ENCODE measurements at places on chromosomes 16 and 17.
A peak's percentile ranks its signal among the peaks of the same experiment; 100 is the strongest.

DNA sequence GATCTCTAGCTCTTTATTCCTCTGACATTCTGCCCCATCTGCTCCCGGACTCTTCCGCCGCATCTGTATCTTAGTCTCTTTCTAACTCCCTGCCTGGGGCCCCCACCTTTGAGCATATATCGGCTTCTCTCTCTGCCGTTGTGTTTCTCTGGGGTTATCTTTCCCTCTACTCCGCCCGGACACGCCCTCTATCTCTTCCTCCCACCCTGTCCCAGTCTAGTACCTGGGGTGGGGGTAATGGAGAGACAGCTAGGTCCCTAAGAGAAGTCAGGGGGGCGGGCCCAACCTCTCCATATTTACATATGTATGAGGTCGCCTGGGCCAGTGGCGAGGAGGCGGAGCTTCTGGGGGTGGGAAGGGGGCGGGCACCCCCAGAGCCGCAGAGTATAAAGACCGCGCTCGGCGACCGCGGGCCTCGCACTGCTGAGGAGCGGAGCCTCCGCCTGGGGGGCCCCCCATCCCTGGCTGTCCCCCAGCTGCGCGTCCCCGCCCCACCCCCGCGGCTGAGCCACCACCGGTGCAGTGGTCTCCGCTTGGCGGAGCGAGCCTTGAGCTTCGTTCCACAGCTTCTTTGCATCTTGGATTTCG is at the start of gene ATP1B2:
Gene ATP1B2, plus strand, starts transcription at position 418 of the 588 bp plus-strand sequence. CDS start 593 bp downstream, outside the sequence.
- DNase-seq: peak; percentile 84

DNA sequence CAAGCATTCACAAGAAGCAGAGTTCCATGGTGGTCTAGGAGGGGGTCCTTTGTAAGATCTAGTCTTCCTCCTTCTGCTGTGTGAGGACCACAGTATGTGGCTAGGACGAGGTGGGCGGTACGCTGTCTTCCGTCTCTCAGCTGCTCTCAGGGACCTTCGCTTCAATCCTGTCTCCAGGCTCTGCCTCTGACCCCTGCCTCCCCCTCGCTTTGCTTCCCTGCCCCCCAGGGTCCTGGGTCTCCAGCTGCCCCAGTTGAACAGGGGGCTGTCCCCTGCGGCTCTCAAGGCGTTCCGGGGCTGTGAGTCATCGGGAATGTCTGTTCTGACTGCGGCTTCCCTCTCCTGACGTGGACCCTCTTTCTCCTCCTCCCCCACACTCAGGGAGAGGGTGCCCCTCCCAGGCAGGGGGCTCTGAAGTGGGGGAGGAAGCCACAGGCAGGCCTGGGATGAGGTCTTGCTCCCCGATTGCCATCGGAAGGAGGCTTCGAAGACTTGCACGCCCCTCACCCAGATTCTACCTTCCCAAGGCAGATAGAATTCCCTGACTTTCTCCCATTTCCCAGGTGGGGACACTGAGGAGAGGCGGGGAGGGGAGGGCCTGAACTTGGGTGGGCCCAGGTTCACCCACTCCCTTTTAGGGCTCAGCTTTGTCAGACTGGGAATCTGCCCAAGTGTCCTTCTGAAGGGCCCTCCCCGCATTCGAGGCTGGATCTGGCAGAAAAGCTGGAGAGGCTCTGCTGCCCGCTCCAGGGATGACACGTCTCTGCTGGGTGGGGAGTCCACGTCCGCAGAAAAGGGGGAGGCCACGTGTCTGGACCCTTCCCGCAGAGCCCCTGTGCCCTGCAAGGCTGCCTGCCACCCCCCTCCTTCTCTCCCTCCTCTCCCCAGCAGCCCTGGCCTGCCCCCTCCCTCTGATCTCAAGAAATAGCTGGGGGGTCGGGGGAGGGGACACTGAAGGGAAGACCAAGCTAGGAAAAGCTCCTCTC is 9.1 kb upstream of the COL1A1 start:
- DNase-seq: no peak

DNA sequence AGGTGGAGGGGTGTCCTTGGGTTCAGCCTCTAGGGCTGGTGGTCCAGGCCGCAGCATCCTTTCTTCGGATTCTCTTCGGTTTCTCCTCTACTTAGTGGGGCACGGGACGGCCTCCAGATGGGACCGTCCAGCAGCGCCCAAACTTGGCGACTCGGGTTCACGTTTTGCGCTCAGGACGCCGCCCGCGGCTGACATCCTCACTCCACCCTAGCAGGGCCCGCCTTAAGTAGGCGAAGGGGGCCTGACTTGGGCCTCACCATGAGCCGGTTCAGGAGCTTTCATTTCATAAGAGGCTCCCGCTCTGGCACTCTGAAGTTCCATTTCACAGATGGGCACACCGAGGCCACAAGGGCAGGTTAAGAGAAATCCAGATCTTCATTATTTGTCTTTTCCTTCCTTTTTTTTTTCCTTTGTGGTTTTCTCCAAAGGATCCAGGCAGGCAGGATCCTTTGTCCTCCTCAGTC is 141.2 kb downstream of the SEC14L1 start:
- no peak for DNase-seq

DNA sequence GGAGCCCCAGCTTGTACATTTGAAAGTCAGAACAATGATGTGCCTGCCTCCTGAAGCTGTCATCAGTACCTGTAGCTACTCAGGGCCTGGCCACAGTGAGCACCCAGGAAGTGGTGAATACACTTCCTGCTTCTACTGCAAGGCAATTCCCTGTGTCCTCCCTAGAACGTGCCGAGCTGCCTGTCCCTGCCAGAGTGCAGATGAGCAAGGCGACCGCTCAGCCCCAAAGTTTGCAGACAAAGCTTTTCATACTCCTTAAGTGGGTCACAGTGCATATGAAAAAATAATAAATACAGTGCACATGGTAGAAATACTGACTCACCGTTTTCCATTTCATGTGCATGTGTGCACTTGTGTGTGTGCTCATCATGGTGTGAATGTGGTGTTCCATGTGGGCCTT is 77.3 kb downstream of the MPRIP start:
- peak; percentile 77 for DNase-seq

DNA sequence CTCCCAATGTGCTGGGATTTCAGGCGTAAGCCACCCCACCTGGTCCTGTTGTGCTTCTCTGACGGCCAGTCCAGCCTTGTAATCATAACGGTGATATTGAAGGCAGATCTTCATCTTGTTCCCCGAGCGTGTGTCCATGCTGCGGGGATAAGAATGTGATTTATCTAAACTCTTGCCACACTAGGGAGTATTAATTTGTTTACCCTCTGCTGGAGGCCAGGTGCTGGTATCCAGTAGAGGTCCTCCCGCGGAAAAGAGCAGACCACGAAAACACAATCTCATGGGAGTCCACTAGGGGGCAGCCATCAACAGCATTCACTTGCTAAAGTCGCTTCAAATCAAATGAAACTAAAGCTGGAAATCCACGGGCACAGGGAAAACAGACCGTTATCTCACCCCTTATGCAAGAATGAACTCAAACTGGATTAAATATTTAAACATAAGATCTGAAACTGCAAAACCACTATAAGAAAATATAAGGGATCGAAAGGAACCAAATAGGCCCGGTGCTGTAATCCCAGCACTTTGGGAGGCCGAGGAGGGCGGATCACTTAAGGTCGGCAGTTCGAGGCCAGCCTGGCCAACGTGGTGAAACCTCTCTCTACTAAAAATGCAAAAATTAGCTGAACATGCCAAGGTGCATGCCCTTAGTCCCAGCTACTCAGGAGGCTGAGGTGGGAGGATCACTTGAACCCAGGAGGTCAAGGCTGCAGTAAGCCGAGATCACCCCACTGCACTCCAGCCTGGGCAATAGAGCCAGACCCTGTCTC is 22.3 kb upstream of the RBBP6 start:
- DNase-seq: peak; percentile 84

DNA sequence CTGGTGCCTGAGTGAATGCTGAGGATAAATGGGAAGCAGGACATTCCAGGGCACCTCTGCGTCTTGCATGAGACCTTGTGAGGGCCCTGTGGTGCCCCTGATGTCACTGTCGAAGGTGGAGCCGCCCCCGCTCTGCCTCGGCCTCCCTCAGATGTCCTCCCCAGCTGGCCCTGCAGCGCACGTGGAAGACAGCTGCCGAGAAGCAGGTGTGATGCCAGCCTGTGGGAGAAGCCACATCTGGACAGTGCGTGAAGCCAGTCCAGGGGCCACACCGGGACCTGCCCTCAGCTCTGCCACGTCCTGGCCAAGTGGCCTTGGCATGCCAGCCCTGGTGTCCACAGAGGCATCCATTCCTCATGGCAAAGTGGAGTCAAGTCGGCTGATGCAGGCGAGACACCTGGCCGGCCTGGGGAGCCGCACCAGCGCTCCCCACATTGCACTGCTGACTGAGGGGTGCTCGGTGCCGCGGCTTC is 21.6 kb upstream of the METRNL start:
- DNase-seq: no peak

DNA sequence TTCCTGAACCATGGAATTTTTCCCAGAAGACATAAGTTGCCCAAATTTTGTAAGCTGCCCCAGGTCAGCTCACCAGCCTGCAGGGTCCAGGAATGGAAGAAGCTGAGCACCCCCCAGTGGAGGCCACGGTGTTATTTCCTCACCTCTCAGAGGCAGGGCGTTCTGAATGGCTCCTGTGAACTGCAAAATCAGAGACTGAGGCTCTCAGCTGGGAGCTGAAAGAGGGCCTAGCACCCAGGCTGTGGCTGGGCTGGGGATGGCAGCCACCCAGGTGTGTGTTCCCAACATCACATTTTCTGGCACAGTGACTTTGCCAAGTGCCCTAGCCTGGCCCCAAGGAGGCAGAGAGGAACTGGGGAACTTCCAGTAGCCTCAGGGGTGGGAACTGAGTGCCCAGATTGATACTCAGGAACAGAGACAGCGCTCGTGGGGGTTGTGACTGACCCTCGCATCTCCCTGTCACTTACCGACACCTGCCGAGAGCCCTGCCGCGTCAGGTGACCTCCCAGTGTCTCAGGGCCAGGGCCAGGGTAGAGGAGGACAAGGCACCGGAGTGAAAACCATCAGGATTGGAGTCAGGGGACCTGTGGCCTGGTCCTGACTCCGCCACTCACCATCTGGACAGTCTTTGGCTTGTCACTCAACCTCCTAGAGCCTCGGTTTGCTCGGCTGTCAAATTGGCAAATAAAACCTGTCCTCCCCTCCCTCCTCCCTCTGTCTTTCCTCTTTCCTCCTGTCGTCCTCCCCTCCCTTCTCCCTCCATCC is 11.3 kb downstream of the CACNG4 start:
- peak; percentile 21 for DNase-seq

- no peak for DNase-seq
These were observed 181.9 kb downstream of the PMP22 start for GRCh38 chr17:15083225-15083624.

DNA sequence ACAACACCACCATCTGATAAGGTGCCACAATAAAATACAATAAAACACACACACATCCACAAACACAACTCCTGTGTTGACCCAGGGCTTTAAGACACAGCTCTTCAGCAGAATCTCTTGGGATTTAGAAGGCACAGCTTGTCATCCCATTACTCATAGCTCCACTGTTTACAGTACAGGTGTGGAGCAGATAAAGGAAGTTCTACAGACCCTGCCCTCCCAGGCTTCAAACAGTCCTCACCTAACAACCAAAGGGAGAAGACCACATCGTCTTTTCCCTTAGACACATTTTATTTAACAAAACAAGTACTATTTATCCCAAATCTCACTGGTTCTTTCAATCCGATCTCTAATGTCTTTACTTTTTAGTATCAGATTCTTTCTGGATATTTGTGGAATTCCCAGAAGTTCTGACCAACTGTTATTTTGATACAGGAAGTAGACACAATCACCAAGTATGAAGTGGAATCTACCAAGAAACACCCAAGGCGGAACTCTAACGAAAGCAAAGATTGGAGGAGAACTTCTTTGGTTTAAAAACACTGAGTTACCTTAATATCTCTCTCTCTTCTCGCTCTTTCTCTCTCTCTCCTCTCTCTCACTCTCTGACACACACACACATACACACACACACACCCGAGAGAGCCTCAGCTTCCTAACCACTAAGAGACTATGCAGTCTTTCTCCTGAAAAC is 46.1 kb downstream of the CYTH1 start:
- no peak for DNase-seq

DNA sequence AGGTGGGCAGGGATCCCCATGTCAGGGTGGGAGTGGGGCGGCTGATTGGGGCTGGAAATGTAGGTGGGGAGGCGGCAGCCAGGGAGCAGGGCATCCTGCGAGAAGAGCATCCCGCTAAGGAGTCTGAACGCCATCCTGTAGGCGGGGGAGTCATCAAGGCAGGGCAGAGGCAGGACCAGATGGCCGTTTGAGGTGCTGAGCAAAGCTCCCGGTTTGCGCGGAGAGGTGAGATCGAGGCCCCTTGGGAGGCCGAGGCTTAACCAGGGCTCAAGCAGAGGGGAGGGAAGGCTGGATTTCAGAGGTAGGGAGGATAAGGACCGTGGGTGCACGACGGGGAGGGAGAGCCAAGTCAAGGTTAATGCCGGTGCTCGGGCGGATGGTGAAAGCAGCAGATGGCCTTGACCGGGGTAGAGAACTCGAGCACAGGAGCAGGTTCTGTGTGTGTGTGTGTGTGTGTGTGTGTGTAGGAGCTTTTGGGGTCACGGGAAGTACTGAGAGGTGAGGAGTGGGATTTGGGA is 472 bp upstream of the NME2 start:
- no peak for DNase-seq
